ENCODE measurements at places on chromosomes 4 and X.
A peak's percentile ranks its signal among the peaks of the same experiment; 100 is the strongest.

DNA sequence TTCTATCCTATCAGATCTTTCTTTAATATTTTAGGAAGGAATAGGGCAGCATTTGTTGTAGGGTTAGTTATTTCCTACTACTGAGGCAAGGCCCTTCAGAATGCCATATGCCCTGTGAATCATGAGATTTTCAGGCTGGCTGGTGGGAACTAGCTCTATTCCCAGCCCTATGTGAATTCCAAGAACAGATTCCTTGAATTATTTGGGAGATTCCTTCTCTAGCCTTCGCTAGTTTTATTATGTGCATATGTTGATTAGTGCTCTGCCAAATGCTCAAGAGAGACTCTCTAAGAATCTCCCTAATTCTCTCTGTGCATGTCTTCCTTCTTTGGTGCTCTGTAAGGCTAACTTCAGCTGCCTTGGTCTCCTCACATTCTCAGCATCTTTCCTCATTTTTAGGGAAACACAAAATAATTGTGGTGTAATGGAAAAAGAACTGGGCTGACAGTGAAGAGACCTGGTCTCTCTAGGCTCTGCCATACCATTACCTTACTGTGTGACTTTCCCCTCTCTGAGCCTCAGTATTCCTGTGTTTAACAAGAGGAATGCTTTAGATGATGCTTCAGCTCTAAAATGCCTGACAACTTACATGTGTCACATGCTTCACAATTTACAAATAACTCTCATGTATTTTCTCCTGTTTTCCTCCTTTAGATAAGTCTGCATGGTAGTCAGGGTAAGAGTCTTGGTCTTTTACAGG is 79.7 kb downstream of the VMA21 start:
- no peak for DNase-seq

- no peak for DNase-seq
These were observed 20.6 kb downstream of the AP1S2 start for GRCh38 chrX:15834053-15834452.

GRCh38 chrX:103776546-103776945 is at the start of gene PLP1:
Gene PLP1, plus strand, starts transcription at chrX:103776840. Its CDS starts 156 bp downstream, at chrX:103776996.
- DNase-seq: no peak

GRCh38 chr4:186037692-186038658 is 31.0 kb upstream of the TLR3 start:
- peak; percentile 83 for DNase-seq

DNA sequence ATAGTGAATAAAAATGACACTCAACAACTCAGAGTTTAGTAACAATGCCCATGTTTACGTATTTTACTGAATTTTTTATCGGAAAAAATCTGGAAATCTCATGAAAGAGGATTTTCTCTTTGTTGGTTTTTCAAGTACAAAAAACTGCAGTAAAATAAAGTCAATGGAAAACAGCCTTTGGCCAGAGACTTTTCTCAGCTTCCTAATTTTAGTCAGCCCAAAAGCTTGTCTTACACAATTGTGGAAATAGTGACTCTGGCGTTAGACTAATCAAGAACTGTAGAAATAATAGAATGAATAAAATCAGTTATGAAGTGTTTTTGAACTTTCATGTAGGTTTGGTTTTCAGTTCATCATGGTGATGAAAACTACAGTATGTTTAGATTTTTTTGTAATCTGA is 234.7 kb downstream of the DKK2 start:
- DNase-seq: no peak

- no peak for DNase-seq
These were observed 1630.3 kb downstream of the RPA4 start for GRCh38 chrX:98514032-98514431.

- no peak for DNase-seq
These were observed 18.6 kb downstream of the PALLD start for GRCh38 chr4:168515222-168516011.

- no peak for DNase-seq
These were observed 127.5 kb upstream of the BMP3 start for GRCh38 chr4:80903020-80903419.

GRCh38 chrX:24741330-24741729 is 47.6 kb downstream of the POLA1 start:
- no peak for DNase-seq

GRCh38 chr4:31702326-31702725 is 982.2 kb downstream of the PCDH7 start:
- DNase-seq: no peak

DNA sequence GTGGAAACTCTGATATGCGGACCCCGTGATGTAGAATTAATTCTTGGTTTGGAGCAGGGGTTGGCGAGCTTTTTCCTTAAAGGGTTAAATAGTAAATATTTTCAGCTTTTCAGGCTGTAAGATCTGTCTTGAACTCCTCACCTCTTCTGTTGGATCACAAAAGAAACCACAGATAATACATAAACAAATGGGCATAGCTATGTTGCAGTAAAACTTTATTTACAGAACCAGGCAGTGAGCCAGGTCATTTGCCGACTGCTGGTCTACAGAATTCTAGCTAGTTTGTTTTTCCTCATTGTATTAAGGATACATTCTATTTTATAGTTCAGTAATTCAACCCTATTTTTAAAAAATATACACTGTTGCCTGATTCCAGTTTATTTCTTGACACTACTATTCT is 116.6 kb downstream of the PAPSS1 start:
- DNase-seq: peak; percentile 47

- no peak for DNase-seq
These were observed 145.9 kb upstream of the NOCT start for GRCh38 chr4:138869631-138870030.

DNA sequence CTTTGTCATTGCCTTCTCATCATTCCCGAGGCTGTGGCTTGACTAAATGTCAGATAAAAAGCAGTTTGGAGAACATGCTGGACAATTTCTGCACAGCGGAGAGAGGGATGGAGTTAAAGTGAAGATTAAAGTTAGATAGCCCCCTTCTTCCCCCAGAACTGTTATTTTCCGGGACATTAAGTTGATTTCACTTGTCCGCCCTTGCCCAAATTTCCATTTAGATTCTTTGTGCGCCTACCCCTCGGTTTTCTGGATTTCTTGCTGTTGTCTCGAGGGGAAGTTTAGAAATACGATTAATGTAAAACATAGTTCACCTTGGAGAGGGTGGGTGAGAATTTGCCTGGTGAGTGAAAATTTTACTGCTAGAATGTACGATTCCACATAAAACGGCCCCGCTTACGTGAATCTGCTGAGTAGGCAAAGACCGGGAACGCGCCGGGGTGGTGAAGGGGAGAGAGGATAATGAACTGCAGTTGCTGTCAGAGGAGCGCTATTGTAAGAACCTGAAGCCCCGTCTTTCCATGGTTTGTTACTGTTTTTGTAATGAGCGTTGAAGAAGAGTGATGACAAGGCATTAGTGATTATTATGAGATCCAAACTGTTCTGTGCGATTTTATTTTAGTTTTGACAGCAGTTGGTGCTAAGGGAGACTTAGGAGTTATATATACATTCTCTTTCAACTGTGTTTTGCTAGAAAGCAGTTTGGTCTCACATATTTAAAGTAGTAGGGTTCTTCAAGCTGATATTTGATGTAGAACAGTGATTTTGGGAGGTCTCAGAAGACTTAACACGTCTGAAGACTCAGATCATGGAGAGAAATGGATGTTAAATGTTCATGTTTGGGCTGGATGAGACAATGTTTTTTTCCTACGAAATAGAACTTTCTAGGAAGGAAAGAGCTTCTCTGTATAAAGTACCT is 73.0 kb downstream of the AFF1 start:
- no peak for DNase-seq

- DNase-seq: peak; percentile 90
These were observed 187.5 kb upstream of the TBC1D9 start for GRCh38 chr4:140943486-140944198.

DNA sequence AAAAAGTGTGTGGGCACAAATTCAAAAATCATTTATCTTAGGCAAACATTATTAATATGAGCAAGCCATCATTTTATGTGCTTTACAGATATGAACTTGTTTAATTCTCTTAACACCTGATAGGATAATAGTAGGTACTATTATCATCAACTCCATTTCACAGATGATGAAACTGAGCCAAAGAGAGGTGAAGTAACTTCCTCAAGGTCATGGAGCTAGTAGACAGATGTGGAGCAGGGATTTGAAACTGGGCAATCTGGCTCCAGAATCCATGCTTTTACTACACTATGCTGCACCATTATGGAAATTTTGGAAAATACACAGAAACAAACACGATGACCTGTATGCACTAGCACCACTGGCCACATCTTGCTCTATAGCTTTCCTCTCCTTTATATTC is 1.0 kb upstream of the PIN4 start:
- DNase-seq: no peak

GRCh38 chr4:186722796-186723291 is 812 bp downstream of the FAT1 start:
- peak; percentile 48 for DNase-seq

- DNase-seq: no peak
These were observed 149.6 kb upstream of the FAM9B start for GRCh38 chrX:9183481-9183880.

GRCh38 chr4:9964879-9965278 is 56.4 kb downstream of the SLC2A9 start:
- DNase-seq: no peak
